ENCODE measurements at places on chromosomes 5 and 9.

DNA sequence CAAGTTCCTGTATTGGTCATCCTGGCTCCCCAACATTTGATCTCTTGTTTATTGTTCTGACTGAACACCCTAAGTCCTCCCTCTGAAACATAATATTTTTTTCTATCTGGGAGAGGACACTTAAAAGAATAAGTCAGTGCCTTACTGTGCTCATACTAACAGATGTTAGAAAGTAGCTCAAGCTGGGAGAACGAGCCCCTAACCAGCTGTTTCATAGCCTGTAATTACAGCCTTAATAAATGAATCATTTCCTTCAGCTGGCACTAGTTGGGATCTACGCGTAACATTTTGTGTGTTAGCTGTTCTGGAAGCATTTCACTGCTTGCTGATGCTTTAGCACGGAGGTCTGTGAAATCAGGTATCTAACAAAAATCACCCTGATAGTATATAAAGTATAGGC lies 345.9 kb upstream of the RIOK2 start:
- no peak for DNase-seq

DNA sequence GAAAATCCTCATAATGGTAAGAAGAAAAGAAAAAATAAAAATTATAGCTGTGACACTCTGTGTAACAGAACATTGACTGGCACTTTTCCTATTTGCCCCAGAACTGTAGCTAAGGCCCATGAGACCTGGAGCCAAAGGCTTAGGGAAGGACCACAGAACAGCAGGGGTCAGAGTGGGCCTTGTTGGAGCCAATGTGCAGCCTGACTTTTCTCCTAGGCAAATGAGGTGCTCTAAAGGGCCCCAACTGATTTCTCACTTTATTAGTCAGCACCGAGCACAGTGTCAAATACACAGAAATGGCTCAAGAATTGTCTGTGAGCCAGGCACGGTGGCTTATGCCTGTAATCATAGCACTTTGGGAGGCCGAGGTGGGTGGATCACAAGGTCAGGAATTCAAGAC lies 4.0 kb upstream of the MEGF9 start:
- no peak for DNase-seq

- DNase-seq = no peak
These were observed 51.2 kb upstream of the ZSWIM6 start for GRCh38 chr5:61280761-61281427.

- no peak for DNase-seq
These were observed 366.0 kb downstream of the BRINP1 start for GRCh38 chr9:119003201-119003611.

DNA sequence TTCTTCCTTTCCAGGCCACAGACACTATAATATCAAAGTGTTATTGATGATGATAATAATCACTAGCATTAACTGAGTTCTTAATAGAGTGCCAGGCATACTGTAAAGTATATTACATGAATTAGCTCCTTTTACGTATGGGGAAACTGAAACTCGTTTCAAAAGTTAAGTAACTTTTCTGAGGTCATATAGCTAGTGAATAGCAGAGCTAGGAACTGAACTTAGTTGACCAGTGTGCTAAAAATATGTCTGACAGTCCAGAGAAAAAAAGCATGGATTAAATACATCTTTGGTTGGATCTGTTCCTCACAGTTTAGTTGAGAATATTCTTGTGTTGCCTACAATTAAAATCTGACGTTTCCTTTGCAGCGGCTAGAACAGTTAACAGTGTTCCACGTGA lies 18.4 kb upstream of the CATSPER3 start:
- DNase-seq = no peak

GRCh38 chr5:148816357-148816756 lies 10.1 kb upstream of the ADRB2 start:
- no peak for DNase-seq

GRCh38 chr9:72977670-72978069 lies 24.8 kb upstream of the ALDH1A1 start:
- DNase-seq = no peak

DNA sequence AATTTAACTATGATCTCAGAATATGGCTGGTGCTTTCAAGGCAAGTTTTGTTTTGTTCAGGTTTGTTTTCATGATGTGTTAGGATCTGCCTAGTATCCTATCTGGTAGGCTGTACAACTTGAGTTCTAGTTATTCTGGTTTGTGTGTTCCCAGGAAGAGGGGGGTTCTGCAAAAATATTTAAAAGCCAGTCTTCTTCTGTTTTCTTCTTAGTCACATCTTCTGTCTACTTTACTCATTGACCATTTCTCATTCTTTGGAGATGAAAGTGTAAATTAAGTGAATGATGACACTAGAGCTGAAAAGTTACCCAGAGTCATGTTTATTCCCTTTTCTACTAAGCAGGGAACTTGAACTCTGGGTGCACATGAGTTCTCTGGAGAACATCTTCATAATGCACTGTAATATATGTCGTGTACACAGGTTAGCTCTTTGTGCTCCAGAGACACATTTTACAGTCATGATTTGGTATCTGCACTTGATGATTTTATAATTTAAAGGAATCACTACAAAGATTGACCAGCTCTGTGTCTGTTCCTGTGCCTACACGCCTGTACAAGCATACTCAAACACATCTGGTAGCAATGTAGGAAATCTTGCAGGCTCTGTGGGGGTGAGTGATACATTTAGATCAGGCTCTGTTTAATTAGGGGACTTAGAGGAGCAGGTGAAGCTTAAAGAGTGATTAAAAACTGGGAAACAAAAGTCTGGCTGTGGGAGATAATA lies 5.0 kb downstream of the SMAD5 start:
- no peak for DNase-seq

DNA sequence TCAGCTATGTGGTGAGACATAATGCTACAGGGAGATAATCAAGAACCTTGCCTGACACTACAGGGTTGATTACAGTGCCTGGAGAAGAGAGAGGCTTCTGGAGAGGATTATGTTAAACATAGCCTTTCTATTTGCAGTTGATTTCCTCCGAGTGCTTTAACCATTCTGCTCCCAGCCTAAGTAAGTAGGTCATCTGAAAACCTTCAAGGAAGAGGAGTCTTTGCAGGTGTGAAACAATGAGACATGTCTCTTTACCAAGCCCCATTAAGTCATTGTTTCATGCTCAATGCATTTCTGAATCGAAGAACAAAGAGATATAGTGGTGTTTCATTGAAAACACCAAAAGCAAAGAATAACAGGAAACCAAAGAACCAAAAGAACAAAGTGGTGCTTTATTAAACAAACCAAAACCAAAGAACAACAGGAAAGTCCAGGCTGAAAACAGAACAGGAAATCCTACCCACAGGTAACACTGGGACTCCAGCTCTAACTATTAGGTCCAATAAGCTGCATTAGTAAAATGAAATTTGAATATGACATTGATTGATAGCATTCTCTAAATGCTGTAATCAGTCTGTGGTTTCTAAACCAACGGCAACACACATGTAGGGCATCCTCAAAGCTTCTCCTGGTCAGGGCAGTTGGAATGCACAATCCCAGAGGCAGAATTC lies 113.3 kb upstream of the SPATA31D4 start:
- DNase-seq = no peak

DNA sequence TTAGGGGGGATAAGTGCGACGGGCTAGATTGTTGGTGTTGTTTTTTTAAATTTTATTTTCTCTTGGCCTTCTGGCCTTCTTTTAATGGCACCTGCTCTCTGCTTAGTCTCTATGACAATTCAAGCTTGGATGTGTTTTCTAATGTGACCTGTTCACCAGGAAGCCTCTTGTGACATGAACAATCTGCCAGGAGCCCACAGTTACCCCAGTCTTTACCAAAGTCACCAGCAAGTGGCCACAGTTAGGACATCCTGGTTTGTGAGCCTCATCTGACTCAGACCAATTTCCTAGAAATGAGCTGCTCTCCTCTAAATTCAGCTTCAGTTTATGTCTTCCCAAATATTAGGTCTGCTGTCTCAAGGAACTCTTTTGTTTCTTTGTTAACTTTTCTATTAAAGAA lies 135.8 kb downstream of the TLE4 start:
- no peak for DNase-seq

GRCh38 chr5:79938468-79938867 lies 52.6 kb downstream of the MTX3 start:
- DNase-seq = no peak

DNA sequence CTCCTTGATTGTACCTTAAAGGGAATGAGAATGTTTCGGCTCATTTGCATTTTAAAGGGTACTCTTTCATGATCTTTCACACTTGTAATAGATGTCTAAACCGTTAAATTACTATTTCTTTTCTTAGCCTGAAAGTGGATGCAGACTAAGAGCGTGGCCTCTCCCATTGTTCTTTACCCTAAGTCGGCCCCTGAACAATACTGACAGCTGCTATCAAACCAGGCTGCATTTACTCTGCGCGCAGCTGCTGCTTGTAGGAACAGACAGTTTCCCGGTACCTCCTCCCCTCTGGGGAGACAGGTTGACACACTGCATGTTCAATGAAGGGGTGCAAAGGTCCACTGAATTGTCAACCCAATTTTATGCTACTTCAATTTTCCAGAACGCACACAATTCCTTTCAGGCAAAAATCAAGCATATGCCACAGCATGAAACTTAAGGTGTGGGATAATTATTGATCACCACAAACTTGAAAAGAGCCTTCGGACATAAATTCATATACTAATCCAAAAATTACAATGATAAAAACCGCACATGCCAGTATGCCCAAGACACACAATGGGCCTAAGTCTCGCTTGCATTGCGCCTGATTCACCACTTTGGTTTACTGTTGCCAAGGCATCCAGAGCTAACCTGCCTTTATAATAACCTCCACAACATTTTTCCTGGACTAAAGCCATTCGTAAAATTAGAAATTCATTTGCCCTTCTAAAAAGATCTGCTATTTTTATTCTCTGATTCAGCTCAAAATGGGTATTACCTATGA lies 39.7 kb downstream of the TLE1 start:
- no peak for DNase-seq

GRCh38 chr5:177456976-177457851 lies 10.6 kb downstream of the PRR7 start:
- DNase-seq = no peak

DNA sequence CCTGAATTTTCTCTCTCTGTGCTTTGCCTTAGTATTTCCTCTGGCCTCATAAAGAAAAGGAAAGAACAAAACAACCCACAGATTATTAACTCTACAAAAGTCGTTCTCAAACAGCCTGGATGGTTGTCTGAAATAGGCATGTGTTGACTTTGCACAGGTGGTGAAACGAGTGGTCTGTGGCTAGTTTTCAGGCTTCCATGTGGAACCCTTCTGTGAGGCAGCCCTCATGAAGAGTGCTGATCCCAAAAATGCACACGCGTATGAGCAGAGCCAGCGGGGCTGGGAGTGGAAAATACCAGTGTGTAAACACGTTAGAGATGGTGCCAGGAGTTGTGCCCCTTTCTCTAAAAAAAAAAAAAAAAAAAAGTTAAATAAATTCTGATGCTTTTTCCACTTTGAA lies 4.9 kb upstream of the PSAT1 start:
- no peak for DNase-seq

DNA sequence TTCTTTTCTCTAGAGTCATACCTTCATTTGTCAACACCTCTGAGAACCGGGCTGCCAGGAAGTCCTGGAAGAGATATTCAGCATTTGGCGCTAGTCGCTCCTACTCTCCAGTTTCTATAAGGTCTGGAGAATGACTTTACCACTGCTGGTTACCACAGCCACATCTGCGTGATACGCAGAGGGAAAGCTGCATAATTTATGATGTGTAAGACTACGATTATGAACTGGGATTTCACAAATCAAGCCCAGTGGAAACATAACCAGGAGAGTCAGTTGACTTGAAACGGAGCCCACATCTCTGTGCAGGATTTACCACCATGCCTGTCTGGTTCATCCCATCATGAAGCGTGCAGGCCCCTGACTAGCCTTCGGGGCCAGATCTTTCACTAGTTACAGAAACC lies 72.6 kb downstream of the FGF1 start:
- DNase-seq = no peak

- no peak for DNase-seq
These were observed 9.8 kb upstream of the TLX3 start for GRCh38 chr5:171299228-171299627.

Data from activated CD8-positive, alpha-beta memory T cell treated with anti-CD3 and anti-CD28 coated beads for 1 hour (primary cell).